ENCODE measurements at places on chromosomes 5 and 9.

GRCh38 chr9:81389569-81389993, 299.8 kb downstream of the TLE1 start:
- DNase-seq, result peak; percentile 22

- DNase-seq, result no peak
Observed at GRCh38 chr9:3858961-3859360, 333.2 kb upstream of the RFX3 start.

GRCh38 chr5:137182576-137182975, 316.6 kb downstream of the SPOCK1 start:
- no peak for DNase-seq

GRCh38 chr9:19162956-19163355, 35.7 kb upstream of the PLIN2 start:
- DNase-seq, result no peak

DNA sequence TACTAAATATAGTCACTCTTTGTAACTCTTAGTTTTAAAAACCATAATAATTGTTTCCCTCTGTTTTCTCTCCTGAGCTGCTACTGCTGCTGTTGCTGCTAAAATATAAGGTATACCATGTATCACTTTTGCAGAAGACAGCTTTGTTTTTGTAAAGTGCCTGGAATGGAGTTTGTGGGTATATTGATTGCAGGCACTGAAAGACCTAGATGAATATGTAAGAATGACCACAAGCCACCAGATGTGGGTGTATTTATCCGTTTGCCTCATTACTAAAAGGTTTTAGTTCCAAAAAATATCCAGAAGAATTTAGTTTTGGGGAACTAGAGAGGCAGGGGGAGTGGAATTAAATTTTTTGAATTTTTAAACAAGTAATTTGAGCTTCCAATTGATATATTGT, 151.1 kb upstream of the CDKN2B start:
- no peak for DNase-seq

DNA sequence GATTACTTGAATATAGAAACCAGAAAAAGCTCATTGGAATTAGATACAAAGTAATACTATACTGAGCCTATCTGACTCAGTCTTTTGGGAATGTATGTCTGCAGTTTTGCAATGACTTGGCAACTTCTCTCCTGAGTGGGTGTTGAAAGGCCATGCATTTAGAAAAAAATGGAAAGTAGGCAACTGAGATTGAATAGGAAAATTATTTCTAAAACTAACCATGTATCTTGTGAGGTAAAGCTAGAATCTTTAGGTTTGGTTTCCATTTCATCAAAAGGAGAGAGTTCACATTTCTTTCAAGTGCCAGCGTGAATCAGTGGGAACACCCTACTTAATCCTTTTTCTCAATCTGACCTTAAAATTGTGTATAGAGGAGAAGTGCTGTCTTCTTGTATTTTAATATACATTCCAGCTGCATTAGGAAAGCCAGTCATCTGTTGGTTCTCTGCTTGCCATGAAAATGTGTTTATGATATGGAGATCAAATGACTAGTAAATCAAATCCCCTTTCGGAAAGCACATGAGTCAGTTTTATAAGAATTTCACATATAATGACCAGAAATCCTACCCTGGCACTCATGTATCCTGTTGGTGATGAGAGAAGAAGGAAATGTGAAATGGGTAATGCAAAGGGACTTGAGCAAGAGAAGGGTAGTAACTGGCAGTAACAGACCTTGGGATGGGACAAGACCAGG, 30.4 kb downstream of the NFX1 start:
- DNase-seq, result no peak

DNA sequence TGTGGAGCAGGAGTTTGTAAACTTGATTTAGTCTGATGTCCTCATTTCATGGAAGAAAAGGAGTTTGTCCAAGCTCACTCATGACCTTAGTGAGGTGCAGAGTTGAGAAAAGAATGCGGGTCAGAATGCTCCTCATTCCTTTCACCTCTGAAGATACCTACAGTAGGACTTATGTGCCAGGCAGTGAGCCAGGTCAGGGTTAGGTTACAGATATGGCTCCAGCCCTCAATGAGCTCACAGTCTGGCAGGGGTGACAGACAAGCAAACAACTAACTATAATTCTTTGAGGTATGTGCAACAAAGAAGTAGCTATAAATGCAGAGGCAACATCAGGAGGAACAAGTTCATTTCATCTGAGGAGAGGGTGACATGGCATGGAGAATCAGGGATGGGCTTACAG, 102.5 kb downstream of the SPATA31D1 start:
- DNase-seq, result no peak

DNA sequence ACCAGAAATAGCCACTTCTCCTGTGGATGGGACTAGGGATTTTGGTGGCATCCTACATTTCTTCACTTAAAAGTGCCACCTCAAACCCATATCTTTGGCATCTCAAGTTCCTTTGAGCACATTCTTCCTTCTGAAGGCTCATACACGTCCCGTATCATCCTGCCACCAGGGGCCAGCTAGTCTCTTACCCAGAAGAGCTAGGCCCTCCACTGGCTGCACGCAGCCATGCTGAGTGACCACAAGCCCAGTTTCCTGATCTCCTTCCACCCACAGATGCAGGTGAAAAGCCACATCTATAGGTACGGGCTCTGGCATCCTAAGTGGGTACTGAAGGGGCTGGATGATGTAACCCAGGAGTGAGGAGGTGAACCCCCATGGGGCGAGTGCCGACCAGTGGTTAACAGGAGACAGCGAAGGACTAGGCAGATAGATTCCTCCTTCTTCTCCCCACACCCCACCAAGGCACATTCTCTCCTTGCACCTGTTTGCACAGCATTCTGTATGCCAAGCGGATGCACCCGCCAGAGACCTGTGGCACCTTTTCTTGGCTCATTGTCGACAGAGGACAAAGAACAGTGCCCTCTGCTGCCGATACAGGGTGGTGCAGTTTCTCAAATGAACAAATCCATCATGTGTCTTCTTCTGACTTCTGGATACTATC, 14.4 kb upstream of the SCGB3A1 start:
- peak; percentile 75 for DNase-seq

DNA sequence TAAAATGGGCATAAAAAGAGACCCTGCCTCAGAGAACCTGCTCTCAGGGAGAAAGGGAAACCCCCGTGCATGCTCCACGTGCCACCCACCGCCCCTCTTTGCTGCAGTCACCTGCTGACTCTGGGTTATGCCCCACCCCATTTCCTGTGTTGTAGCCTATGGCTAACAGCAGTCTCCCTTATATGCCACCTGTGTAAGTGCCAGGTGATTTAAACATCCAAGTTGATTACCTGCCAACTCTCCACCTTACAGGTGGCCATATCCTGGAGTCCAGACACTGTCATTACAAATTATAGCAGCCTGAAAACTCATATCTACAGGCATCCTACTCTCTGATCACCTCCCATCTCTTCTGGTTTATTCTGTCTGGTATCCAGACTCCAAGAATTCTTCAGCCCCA, 242.6 kb downstream of the HSPA4 start:
- no peak for DNase-seq

GRCh38 chr5:51391175-51391574, 7.9 kb downstream of the ISL1 start:
- no peak for DNase-seq

- no peak for DNase-seq
Observed at GRCh38 chr9:14156046-14156445, 157.9 kb downstream of the NFIB start.

DNA sequence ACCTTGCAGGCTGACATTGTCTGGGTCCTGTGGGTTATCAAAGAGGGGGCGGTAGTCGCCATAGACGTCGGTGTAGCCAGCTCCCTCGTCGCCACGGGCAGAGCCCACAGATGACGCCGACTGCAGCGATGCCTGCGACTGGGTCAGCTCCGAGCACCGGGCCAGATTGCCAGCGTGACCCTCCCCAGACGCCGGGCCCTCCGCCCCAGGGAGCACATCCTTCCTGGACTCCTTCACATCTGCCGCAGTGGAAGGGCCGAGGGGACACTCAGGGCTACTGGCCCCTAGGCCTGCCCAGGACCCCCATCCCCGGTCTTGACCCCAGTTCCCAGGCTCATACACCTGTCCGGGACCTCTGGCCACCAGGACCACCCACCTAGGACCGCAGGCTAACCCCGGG, 13.9 kb downstream of the ABCA2 start:
- DNase-seq, result no peak

DNA sequence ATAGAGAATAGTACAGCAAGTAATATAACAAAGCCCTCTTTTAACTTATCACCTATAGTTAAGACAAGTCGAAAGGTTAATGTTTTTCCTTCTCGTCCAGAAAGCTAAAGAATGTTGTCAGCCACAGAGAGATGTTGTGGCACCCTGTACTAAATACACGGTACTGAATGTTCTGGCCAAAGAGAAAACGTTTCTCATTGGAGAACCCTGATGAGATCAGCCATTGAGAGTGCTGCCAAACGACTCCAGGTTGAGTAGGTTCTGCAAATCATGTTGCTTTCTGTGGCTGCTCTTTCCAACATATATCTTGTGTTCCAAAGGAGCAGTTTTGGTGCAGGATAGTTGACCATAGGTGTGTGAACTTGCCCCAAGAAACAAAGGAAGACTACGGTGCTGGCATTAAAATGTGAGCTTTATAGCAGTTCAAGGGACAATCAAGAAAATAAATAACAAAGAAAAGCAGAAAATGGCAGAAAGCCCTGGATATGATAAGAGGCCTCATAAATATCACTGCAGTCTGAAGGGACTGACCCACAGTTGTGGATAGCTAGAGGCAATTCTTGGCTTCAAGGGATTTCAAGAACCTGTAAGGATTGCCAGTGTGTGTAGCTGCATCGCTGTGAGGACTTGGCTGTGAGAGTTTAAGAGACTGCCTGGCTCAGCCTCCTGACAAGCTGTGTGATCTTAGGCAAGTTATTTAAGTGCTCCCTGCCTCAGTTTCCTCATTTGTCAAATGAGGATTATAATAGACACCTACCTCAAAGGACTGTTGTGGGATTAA, 102.7 kb downstream of the ARHGEF28 start:
- no peak for DNase-seq

GRCh38 chr9:131849391-131849790, 109.5 kb upstream of the RAPGEF1 start:
- DNase-seq, result no peak

- DNase-seq, result no peak
Observed at GRCh38 chr5:149177911-149178565, 36.7 kb downstream of the ABLIM3 start.

DNA sequence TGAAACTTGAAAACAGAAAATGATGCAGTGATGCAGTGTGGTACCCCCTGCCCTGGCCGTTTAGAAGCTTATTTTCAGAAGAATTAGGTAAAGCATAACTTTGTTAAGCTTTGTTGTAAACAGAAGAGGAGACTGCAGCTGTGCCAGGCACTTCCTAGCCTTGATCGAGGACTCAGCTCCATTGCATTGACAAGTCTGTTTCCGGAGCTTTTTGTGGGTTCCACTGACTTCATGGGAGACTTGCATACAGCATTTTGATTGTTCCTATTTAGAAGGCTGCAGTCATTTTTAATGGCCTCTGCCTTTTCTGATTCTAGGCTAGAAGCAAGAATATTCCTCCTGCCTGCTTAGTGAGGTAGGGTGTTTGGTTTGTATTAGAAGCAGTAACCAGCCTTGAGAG, 12.3 kb downstream of the MVB12B start:
- no peak for DNase-seq

GRCh38 chr5:55331321-55331720, 23.5 kb downstream of the MTREX start:
- no peak for DNase-seq

DNA sequence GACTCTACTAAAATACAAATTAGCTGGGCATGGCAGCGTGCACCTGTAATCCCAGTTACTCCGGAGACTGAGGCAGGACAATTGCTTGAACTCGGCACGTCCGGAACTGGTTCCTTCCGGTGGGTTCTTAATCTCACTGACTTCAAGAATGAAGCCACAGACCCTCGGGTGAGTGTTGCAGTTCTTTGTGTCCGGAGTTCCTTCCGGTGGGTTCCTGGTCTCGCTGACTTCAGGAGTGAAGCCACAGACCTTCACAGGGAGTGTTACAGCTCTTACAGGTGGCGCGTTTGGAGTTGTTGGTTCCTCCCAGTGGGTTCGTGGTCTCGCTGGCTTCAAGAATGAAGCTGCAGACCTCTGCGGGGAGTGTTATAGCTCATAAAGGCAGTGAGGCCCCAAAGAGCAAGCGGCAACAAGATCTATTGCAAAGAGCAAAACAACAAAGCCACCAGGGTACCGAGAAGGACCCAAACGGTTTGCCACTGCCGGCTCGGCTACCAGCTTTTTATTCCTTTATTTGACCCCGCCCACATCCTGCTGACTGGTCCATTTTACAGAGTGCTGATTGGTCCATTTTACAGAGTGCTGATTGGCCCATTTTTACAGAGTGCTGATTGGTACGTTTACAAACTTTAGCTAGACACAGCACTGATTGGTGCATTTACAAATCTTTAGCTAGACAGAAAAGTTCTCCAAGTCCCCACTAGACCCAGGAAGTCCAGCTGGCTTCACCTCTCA, 28.6 kb upstream of the SLC6A19 start:
- no peak for DNase-seq

DNA sequence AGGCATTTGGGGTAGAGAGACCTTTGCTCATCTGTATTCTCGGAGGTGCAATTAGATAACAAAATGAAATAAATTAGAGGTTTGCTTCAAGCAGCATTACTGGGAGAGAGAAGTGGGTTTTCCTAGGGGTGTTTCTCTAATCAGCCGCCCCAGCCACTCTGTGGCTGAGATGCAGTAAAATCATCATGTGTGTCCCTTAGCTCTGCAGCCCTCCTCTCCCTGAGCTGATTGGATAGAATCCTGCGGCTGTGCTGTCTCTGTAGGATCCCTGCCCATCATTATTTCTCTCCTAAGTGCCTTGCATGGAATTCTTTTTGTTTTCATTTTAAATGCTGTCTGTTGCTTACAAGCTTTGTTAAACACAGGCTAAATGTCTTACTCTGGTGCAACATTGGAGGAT, 171.4 kb downstream of the SH3GL2 start:
- no peak for DNase-seq

DNA sequence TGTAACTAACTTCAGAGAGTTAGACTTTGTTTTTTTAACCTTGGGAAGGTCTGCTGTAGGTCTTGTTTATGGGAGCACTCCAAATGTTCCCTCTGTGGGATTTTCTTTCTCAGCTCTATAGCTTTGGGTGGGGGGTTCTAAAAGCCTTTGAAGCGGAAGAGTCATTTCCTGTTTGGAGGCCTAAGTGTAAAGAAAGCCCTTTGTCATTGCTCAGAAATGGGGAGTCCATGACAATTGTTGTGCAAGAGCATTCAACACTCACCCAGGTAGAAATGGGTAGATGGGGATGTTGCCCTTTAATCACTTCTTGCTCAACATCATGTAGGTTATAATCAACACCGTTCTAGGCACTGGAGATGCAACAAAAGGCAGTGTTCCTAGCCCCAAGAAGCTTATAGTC, 30.3 kb upstream of the MAST4 start:
- no peak for DNase-seq

DNA sequence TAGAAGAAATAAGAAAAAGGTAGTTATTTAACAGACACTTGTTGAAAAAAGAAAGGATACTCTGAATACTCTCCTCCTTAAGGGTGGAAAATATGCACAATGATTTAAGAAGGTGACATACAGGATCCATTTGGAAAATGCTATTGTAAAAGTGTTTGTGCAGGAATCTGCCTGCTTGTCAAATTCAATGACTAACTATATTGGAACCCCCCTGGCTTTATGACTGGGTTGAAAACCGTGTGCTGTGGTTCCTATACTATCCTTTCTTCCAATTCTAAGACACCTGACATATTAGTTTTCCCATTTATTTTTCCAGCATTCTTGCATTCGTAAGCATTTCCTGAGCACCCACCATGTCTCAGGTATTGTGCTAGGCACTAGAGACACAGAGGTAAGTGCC, 220.0 kb downstream of the GLIS3 start:
- DNase-seq, result no peak

- DNase-seq, result no peak
Observed at GRCh38 chr5:57215629-57216195, 41.9 kb downstream of the GPBP1 start.

GRCh38 chr5:65050140-65050539, 281.4 kb downstream of the CWC27 start:
- DNase-seq, result no peak

All from HCT116 (cell line).